D341Med (cell line): ENCODE measurements at places on chromosomes 4 and X.

- no peak for DNase-seq
Measured at GRCh38 chr4:92791871-92792440, 488.2 kb downstream of the GRID2 start.

GRCh38 chrX:79366873-79367749 lies at the start of gene ITM2A:
ITM2A (minus strand) TSS chrX:79367334; CDS start chrX:79367215, 119 bp downstream.
- no peak for DNase-seq

DNA sequence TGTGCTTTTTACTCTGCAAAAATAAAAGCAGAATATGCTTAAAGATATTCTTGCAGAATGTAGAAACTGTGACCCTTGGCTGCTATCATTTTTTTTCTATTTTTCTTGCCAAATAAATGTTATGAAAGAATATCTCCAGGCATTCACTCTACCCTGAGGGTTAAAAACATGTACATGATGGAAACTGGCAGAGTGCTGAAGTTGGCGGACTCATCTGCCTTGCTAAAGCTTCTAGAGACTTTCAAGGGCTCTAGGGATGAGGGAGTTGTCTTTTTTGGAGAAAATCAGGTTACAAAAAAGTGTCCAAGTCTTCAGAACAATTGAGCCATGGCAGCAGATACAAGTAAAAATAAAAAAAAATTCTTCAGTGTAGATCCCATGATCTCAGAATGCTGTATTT lies 40.5 kb upstream of the NRK start:
- DNase-seq, result no peak

DNA sequence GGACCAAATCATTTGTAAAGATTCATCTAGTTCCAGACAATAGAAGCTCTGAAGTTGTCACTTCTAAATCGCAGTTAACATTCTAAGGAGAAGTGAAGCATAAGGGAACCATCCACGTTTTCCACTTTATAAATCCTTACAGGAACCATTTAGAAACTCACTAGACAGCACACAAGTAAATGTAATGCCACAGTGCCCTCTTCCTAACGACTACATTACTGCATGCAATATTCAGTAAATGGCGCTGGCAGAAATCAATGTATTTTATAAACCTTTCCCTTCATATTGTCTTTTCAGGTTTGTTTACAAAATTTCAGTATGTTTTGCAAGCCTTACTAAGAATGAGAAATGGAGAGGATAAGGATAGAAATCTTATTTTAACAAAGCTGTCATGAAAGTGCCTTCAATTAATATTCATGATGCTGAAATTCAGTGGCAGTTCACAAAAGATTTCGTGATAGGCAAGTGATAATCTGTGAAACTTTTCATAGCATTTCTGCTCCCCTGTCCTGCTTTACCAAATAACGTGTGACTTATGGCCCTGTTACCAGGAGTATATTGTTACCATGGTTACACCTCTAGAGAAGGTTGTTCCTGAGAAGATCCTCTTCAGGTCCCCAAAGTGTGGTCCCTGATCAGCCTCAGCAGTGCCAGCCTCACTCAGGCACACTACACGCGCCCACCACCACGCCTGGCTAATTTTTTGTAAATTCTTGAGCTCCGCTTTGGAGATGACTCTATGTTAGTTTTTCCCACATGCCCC lies 54.2 kb downstream of the TMA16 start:
- peak; percentile 42 for DNase-seq

GRCh38 chr4:125725957-125726525 lies 411.3 kb downstream of the FAT4 start:
- DNase-seq, result no peak

DNA sequence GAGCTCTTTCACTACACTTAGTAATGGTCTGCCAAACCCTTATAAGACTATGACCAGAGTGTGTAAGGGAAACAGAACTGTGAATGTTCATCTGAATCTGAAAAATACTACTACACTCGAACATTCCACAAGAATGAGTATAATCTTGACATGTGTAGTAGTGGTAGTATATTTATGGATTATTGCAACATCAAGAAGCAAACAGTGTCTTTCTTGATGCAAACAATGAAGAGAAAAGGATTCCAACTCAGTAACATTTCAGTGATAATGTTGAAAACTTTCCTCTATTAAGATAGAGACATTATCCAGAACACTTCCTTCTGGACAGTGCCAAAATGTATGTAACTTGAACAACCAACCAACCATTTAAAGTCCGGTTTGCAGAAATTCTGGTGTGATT lies 394.7 kb upstream of the CPEB2 start:
- DNase-seq, result no peak

DNA sequence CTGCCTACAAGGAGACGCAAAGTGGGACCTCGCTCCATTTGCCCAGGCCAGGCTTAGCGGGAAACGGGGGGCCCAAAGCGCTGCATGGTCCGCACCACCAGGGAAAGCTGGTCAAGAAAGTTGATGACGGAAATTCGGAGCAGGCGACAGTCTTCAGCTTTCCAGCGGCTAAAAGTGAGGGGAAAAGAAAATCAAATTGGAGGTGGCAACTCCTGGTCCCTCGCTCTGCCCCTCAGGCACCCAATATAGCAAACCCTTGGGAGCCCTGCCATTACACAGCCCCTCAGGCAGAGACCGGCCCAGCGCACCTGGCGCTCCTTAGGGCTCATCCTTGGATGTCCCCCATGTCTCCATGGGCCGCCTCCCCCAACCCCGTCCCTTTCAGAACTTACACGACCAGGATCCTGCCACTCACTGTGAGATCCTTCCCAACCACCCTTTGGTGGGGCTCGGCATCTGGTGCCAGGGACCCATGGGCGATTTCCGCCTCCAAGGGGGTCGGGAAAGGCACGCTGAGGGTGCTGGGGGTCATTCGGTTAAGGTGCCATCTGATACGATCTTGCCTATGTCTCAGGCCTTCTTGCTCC lies 1.1 kb downstream of the LAGE3 start:
- no peak for DNase-seq

GRCh38 chr4:183097231-183098018 lies 1.6 kb upstream of the WWC2 start:
- DNase-seq, result no peak

- DNase-seq, result no peak
Measured at GRCh38 chr4:48909697-48910096, 3.1 kb upstream of the OCIAD2 start.

- no peak for DNase-seq
Measured at GRCh38 chr4:177033135-177033534, 240.4 kb upstream of the VEGFC start.
